ENCODE measurements at places on chromosomes 12 and 14.
A peak's percentile ranks its signal among the peaks of the same experiment; 100 is the strongest.

DNA sequence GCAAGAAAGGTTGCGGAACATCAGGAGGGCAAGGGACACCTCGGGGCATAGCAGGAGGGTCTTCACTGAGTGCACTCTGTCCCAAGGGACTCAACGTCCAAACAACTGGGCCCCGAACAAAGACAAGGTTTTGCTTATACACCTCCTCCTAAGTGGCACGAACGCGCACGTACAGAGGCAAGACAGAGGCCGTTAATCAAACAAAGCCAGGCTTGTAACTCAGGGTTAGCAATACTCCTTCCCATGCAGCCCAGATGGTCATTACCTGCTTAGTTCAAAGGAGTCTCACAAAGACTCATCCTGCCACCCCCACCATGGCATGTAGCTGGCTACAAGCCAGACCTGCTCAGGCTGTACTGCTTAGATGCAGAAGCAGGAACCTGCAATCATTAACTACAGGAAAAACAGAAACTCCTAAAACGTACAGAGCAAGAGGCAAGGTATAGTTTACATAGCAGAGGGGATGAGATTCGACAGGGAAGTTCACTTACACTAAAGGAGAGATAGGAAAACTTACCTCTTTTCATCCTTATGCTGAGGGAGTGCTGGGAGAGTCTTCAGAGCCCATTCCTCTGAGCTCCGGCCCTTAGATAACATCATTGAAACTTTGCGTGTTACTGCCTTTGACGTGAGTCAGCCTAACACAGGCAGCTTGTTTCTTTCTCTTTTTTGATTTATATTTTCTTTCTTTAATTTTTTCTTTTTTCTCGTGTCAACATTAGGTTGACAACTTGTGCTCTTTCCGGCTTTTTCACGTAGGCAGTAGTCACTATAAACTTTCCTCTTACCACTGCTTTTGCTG, 1319.1 kb downstream of the TMEM121 start:
- DNase-seq, result peak; percentile 80

DNA sequence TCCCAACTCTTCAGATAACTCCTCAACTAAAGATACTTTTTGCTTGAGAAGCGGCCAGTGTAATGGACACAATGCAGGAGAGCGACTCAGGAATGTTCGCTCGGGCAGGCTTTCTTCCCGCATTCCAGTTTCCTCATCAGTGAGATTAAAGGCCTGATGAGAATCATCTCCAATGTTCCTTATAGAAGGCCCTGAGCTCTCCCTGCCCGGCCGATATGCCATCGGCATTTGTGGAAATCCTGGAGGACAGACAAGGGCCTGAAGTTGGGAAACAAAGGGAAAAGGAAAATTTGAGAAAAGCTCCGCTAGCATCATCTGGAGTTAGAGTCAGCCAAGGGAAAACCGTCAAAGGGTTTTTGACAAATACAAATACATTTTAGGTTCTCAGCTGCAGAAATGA, 38.0 kb upstream of the FOXN3 start:
- DNase-seq, result no peak

- no peak for DNase-seq
Measured at GRCh38 chr14:29262979-29263378, 496.4 kb downstream of the FOXG1 start.

- DNase-seq, result no peak
Measured at GRCh38 chr14:61575551-61576150, 119.7 kb upstream of the HIF1A start.

DNA sequence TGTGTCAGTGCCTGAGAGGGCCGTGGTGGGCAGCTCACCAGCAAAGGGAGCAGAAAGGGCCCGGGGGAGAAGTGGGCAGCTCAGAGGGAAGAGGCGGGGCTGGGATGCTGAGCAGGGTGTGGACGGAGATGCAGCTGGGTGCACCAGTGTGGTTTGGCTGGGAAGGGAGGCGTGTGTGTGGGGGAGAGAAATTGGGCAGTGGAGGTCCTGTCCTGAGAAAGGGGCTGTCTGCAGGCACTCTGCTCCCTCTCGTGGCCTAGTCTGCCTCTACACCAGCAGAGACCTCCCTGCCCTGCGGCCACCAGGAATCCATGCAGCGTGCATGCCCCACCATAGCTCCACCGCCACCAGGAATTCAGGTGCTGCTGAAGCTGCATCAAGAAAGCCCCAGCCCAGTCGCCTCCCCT, 6.4 kb downstream of the TMEM121 start:
- peak; percentile 29 for DNase-seq

DNA sequence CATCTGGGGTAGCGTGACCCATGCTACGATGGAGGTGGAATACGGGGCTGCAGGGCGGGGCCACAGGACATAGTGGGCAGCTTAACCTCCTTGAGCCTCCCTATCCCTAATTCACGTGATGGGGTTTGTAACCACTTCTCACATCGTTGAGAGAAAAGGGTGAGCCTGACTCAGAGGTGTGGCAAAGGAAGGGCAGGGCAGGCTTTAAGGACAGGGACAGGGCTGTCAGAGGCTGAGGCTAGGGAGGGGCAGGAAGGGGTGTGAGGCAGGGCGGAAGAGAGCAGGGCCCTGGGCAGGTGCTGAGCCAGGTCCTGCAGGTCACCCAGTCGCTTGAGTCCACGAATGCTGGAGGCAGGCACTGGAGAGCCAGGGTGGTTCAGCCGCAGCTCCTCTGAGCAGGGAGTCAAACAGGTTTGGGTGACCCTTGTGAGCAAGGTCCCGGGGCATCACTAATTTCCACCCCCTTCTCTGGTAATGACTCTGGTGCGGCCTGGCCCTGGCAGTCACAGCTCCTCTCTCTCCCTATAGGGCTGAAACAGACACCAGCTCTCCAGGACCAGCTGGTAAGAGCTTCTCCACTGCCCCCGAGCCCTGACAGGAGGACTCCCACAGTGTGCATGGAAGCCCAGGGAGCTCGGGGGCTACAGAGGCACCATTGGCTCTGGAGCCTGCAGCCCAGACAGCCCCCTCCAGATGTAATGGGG, 7.5 kb upstream of the AQP2 start:
- DNase-seq, result no peak

GRCh38 chr12:68585966-68586365, 24.7 kb upstream of the RAP1B start:
- no peak for DNase-seq

GRCh38 chr14:24312736-24313507, 1.6 kb downstream of the LTB4R start:
- peak; percentile 75 for DNase-seq

GRCh38 chr12:16530268-16530850, 75.6 kb downstream of the LMO3 start:
- no peak for DNase-seq

- DNase-seq, result no peak
Measured at GRCh38 chr14:58815794-58816193, 178.0 kb downstream of the DACT1 start.

All from Jurkat, Clone E6-1 (cell line).